ENCODE measurements at places on chromosomes 12 and 14. TPM values are rescaled to one million over a fixed set of nuclear protein-coding genes. Genes with fewer than 3 reads are reported as not detected.

KRT77 gene
- not detected for total RNA-seq

DNA sequence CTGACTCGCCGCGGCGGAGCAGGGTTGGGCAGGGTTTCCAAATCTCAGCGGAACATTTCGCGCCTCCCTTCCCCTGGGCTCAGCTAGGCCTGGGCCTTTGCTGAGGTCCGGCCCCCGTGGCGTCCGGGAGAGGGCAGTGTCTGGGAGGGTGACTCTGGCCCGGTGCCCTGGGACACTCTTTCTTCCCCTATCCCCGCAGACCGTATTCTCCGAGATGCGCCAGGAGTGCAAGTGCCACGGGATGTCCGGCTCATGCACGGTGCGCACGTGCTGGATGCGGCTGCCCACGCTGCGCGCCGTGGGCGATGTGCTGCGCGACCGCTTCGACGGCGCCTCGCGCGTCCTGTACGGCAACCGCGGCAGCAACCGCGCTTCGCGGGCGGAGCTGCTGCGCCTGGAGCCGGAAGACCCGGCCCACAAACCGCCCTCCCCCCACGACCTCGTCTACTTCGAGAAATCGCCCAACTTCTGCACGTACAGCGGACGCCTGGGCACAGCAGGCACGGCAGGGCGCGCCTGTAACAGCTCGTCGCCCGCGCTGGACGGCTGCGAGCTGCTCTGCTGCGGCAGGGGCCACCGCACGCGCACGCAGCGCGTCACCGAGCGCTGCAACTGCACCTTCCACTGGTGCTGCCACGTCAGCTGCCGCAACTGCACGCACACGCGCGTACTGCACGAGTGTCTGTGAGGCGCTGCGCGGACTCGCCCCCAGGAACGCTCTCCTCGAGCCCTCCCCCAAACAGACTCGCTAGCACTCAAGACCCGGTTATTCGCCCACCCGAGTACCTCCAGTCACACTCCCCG, 3.0 kb downstream of the WNT1 start:
- H3K4me3 ChIP-seq = peak overlapping the region; percentile 53
- H3K27ac ChIP-seq = no peak overlapping the region
- peaks cover 97% of the 10 kb centered on the region for H3K27me3 ChIP-seq
- no peak for DNase-seq
- no peaks in the 10 kb centered on the region for H3K36me3 ChIP-seq

DNA sequence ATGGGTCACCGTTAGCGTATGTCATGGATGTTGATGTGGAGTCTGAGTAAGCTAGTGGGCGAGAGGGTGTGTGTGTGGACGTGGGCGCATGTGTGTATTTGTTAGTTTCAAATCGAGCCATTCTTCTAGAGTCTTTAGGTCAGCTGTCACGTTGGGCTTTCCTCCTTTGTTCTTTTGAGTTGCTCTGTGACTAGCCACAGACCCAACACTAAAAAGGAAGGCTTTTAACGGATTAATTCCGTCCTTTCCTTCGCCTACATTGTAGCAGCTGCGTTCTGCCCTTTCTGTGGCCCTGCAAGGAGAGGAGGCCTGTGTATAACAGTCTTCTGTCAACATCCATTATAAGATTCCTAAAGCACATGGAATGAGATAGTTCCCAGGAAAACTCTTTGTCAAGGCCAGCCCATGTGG, 117.2 kb upstream of the DNM1L start:
- no peak overlapping the region for H3K4me3 ChIP-seq
- no peak for DNase-seq

GRCh38 chr12:116712458-116713303, 25.2 kb downstream of the SPRING1 start:
- H3K27ac ChIP-seq = peak overlapping the region; percentile 63
- H3K27me3 ChIP-seq = peaks cover 23% of the 10 kb centered on the region
- peaks cover 11% of the 10 kb centered on the region for H3K36me3 ChIP-seq
- no peak overlapping the region for H3K4me3 ChIP-seq
- DNase-seq = no peak

DNA sequence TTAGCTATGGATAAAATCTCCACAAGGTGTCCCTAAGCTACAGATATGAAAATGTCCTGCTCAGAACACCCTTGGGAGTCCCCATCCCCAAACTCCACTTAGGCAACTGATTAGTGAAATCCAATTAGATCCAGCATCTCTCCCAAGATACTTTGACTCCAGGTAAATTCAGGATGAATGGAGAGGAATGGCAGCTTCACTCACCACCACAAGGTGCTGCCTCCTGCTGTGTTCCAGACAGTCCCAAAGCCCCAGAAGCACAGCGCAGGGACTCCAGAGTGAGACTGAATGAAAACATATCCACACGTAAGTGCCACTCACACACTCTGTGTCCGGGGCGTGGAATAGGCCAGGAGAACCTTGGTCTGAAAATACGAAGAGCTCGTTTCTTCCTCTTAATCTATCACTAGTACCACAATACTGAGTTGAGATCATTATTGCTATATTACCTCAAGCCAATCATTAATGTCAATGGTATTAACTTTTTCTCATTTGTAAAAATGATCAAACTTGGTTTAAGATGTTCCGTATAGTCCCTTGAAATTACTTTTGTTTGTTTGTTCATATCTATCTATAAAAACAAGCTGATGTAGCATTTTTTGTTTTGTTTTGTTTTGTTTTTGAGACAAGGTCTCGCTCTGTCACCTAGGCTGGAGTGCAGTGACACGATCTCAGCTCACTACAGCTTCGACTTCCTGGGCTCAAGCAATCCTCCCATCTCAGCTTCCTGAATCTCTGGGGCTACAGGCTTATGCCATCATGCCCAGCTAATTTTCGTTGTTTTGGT, 70.0 kb upstream of the BICD1 start:
- no peak overlapping the region for H3K27ac ChIP-seq
- H3K4me3 ChIP-seq = no peak overlapping the region
- no peaks in the 10 kb centered on the region for H3K36me3 ChIP-seq
- H3K4me1 ChIP-seq = peaks cover 49% of the 10 kb centered on the region

- no peak overlapping the region for H3K27ac ChIP-seq
- H3K27me3 ChIP-seq = no peaks in the 10 kb centered on the region
- no peaks in the 10 kb centered on the region for H3K4me1 ChIP-seq
- H3K4me3 ChIP-seq = no peak overlapping the region
- H3K36me3 ChIP-seq = no peaks in the 10 kb centered on the region
- no peak for DNase-seq
Observed at GRCh38 chr12:28885928-28886327, 263.1 kb upstream of the FAR2 start.

JDP2 gene
- total RNA-seq = 43.4 TPM

RHEBL1 gene
- 0.43 TPM for total RNA-seq

RTL1 gene
- 8.8 TPM for total RNA-seq

DNA sequence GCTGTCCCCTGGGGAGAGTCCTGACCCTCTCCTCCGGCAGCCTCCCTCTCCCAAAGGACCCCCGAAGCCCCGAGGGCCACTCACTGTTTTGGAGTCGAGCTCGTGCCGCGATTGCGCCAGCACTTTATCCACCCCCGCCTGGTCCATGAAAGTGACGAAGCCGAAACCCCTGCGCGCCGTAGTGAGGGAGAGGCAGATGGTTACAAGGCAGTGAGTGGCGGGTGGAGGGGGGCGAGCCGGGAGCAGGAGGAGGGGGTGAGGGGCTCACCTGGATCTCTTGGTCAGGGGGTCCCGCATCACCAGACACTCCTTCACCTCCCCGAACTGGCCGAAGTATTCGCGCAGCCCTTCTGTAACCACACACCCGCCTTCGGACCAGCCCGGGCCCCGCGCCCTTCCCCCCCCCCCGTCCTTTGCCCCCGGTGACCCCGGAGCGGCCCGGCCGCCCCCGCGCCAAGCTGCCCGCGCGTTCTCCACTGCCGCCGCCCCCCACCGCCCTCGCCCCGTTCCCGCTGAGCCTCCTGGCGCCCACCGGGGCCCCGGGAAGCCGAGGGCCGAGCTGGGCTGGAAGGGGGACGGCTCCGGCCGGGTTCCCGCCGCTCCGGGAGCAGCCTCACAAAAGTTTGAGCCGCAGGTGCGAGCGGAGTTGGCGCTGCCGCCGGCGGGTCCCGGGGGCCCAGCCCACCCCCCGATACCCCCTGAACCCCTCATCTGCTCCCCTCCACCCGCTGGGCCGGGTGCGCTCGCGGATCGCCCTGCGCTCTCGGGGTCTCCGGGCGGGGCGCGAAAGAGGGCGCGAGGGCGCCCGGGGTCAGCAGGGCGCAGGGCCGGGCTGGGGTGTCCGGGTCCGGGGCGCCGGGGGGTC, 808 bp downstream of the MSI1 start:
- DNase-seq = no peak
- H3K27ac ChIP-seq = peak overlapping the region; percentile 71
- H3K27me3 ChIP-seq = peaks cover 38% of the 10 kb centered on the region
- peaks cover 29% of the 10 kb centered on the region for H3K4me1 ChIP-seq

KRT7 gene
- 85.5 TPM for total RNA-seq

DNA sequence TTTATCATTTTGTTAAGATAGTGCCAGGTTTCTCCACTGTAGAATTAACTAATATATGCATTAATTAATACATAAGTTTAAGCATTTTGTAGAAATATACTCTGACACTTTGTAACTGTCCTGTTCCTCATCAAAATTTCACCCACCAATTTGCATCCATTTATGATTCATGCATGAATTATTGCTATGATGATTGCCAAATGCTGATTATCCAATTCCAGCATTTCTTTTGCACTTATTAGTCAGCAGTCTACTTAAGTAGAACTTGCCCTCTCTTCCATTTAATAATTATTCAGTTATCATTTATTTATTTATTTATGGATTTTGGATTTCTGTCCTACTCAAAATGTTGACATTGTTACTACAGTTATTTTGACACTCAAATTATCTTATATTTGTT, 72.2 kb downstream of the SLC6A15 start:
- no peaks in the 10 kb centered on the region for H3K27me3 ChIP-seq
- H3K4me1 ChIP-seq = peaks cover 12% of the 10 kb centered on the region
- H3K36me3 ChIP-seq = no peaks in the 10 kb centered on the region
- H3K27ac ChIP-seq = no peak overlapping the region
- H3K4me3 ChIP-seq = no peak overlapping the region

HCAR1 gene
- 1.2 TPM for total RNA-seq

FITM1 gene
- total RNA-seq = 1.0 TPM

GRCh38 chr12:121120323-121120722, 12.4 kb upstream of the P2RX7 start:
- H3K4me1 ChIP-seq = no peaks in the 10 kb centered on the region
- no peaks in the 10 kb centered on the region for H3K36me3 ChIP-seq
- H3K27ac ChIP-seq = no peak overlapping the region
- H3K4me3 ChIP-seq = no peak overlapping the region

CATSPERB gene
- total RNA-seq = 0.61 TPM

DNA sequence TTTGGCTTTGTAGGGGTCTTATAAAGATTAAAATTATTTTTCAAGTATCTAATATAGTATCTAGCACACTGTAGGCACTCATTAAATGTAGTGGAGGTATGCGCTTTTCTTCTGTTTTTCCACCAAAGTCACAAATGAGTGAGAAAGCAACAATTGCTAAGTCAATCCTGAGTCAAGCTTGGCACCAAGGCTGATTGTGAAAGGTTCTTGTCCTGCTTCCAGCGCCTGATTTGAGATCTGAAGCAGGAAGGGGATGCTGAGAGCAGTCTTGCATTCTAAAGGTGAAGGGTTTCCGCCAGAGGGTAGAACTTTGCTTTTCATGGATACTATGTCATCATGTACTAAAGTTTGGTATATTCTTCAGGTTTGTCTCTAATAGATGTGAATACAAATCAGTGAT, 64.9 kb upstream of the DAAM1 start:
- DNase-seq = no peak
- H3K4me3 ChIP-seq = no peak overlapping the region
- peaks cover 9% of the 10 kb centered on the region for H3K4me1 ChIP-seq
- H3K27ac ChIP-seq = no peak overlapping the region

- peaks cover 23% of the 10 kb centered on the region for H3K4me1 ChIP-seq
- H3K4me3 ChIP-seq = peak within 1 kb of the TSS; percentile 89
- H3K36me3 ChIP-seq = peaks cover 1% of the 10 kb centered on the region
- H3K27ac ChIP-seq = peak within 1 kb of the TSS; percentile 82
Observed at GRCh38 chr14:100306101-100306997, at the start of gene SLC25A29. SLC25A29 (minus strand) TSS chr14:100306444; CDS start chr14:100306232, 212 bp downstream.

RHOJ gene
- total RNA-seq = 15.7 TPM

DNA sequence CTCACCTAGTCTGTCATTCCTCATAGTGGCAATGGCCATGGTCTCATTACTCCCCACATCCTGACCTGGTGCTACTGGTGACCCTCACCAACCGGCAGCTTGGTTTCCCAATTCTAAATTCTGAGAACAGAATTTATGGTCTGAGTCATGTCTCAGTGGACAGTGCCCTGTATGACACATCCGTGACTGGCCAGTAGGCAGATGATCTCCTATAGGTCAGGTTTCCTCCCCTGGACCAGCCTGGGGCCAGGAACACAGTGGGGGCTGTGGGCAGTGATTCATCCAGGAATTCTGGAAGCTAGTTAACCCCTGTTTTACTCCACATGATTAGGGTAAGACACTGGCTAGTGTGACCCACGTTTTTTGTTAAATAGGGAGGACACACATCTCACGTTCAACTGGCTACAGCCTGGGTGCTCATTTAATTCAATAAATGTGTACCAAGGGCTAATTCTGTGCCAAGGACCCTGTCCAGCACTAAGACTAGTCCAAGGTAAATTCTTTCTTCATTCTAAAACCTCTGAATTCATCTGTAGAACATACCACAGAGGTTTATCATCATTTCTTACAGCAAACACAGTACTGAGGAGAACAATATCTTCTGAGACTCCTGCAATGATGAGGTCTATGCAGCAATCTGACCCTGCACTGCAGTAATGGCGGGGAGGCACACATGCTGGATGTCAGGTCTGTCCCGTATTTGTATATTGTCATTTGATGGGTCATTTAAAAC, 249.6 kb upstream of the TBX3 start:
- H3K27me3 ChIP-seq = no peaks in the 10 kb centered on the region
- H3K4me1 ChIP-seq = peaks cover 9% of the 10 kb centered on the region
- peaks cover 22% of the 10 kb centered on the region for H3K36me3 ChIP-seq

DNA sequence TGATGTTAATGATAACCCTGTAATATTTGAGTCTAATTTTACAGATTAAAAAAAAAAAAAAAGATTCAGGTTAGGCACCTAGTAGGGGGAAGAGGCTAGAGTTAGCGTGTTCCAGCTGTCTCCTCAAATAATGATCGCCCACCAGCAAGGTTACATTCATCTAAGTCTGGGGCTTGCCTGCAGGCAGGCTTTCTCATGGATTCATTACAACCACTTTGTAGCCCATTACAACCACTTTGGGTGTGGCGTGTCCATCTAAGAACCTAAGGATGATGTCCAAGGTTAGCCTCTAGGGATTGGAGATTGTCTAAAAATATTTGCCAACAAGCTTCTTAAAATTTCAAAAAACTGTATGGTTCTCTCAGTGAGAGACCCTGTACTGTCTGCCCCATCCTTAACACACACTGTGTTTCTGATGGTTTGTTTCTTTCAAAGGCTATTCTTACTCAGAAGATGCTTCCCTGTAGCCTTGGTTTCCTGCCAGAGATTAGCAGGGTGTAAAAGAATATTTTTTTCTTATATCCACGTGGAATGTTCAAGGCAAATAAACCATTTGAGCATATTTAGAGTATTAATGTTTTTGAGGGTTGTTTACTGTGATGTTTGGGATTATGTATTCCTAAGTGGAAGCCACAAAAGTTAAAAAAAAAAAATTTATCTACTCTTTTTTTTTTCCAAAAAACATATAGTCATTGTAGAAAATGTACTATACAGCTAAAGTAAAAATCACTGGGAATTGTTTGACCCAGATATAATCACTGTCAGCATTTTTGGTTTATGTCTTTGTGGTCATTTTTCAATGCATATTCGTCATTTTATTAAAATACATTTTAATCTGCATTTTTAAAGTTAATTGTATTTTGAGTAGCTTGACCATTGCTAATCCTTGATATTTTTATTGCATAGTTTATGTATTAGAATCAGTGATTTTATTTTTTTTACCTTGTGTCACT, 1.7 kb downstream of the DYNC1H1 start:
- peak overlapping the region; percentile 84 for H3K4me3 ChIP-seq
- H3K27me3 ChIP-seq = no peaks in the 10 kb centered on the region
- DNase-seq = no peak
- H3K36me3 ChIP-seq = peaks cover 10% of the 10 kb centered on the region
- H3K4me1 ChIP-seq = peaks cover 33% of the 10 kb centered on the region

PIANP gene
- 3.7 TPM for total RNA-seq

COX8C gene
- total RNA-seq = 0.73 TPM

MYO1H gene
- not detected for total RNA-seq
